Gastrocnemius medialis (tissue), 4 donors: ENCODE measurements at places on chromosomes 13 and 19. TPM values are rescaled to one million over a fixed set of nuclear protein-coding genes. Genes with fewer than 3 reads are reported as not detected.

- peak; percentile 82 for DNase-seq
These were observed 707 bp upstream of the MAMSTR start for GRCh38 chr19:48720251-48720612.

Gene SELENOW
- total RNA-seq = 730 TPM

- no peak for DNase-seq
These were observed 45.2 kb downstream of the GPR180 start for GRCh38 chr13:94646904-94647303.

Gene SULT2A1
- 1.4 TPM for total RNA-seq

Gene CGB5
- not detected for total RNA-seq

Gene CGB3
- total RNA-seq = not detected

DNA sequence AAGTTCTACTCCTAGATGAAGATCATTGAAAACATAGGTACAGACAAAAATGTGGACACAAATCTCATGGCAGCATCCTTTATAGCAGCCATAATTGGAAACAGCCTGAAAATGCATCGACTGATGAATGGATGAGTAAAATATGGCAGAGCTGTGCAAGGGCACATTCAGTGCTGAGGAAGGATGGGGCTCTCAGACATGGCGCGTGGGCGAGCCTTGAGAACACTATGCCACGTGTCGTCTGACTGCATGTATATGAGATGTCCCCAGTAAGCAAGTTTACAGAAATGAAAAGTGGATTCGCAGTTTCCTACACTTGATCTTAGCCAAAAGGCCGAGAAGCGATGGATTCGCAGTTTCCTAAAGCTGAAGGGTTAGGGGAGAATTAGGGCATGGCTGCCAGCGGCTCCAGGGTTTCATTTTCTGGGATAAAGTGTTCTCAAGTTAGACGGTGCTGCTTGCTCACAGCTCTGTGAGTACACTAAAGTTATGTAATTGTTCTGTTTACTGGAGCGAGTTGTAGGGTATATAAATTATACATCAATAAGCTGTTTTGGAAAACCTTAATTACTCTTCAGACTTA lies 78.0 kb downstream of the RAB20 start:
- no peak for DNase-seq

- DNase-seq = no peak
These were observed 717.7 kb upstream of the ATXN8OS start for GRCh38 chr13:69389899-69390298.

Gene PRKD2
- total RNA-seq = 6.2 TPM

DNA sequence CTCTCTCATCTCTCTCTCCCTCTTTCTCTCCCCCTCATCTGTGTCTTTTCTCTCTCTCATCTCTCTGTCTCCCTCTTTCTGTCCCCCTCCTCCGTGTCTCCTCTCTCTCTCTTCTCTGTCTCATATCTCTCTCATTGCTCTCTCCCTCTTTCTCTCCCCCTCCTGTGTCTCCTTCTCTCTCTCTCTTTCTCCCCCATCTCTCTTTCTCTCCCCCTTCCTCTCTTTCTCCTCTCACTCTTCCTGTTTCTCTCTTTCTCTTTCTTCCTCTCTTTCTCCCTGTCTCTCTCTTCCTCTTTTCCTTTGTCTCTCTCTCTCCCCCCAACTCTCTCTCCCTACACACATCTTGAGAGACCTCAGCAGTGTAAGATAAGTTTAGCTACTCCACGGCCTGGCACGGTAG lies 4.9 kb upstream of the RDH13 start:
- DNase-seq = no peak

GRCh38 chr13:81246556-81246955 lies 905.6 kb upstream of the SPRY2 start:
- no peak for DNase-seq

Gene BEST2
- 0.63 TPM for total RNA-seq

DNA sequence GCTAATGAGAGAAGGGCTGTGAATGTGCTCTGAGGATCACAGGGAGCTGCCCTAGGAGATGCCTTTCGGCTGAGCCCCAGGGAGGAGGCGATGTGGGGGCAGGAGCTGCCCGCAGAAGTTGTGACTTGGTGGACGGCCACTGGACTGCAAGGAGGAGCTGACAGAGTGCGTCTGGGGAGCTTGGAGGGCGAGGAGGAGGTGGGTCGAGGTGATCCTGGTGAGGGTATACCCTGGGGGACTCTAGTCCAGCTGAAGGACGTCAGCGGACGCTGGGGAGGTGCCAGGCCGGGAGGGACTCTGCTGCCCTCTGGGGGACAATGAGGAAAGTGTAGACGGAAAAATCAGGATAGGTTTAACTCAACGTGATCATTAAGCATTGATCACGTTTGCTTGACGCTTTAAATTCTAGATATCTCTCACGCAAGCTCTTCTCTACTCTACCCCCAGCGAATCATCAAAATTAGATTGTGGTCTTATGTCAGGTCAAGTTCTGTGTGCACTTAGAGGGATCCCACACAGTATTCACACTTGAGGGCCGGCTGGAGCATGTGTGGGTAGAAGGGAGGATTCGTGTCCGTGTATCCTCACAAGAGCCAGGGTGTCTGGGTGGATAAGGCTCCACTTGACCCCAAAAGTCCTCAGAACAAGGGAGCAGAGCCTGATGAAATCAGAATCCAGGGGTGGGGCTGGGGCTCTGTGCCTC lies 3.3 kb upstream of the CEACAM7 start:
- DNase-seq = no peak

Gene MYO16
- total RNA-seq = not detected

DNA sequence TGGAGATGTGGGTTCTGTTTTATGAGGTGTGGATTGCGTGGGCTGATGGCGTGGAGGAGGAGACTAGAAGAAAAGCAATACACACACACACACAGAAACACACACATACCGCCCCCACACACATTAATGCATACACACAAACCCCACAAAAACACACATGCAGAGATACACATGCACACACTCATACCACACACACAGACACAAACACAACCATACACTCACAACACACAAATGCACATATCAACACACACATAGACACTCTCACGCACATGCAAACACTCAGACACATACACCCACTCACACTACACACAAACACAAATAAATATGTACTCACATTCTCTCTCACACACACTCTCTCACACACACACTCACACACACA lies 75.7 kb upstream of the UBL3 start:
- no peak for DNase-seq

- DNase-seq = no peak
These were observed 5.6 kb downstream of the NANOS2 start for GRCh38 chr19:45908956-45909355.

DNA sequence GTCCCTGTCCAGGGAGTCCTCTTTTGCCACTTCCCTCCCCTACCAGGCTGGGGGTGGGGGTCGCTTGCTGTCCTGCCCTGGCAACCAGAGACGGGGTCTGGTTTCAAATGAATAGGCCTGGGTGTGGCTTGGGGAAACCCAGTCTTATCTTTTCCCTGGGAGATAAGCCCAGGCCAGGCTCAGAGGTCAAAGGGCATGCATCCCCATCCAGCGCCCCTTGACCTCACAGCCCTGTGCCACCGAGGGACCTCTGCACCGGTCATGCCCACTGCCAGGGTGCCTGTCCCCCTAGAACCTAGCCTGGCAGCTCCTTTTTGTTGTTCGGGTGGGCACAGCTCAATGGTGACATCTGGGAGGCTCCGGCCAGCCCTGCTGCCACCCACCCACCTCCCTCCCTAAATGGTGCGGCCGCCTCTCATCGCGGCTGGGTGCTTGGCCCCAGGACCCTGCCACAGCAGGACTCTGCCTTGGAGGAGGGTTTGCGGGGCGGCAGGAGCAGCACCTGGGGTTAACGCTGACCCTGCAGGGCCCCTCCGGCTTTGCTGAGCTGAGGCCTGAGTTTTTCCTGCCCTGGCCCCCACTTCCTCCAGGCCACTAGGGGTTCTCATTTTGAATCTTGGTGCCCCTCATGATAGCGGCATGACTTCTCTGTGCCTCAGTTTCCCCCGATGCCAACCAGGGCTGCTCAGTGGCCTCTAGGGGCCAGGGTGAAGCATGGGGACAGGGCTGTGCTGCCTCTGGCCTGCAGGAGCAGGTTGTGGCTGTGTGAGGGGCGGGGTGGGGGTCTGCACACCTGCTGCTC lies 2.9 kb upstream of the CERS1 start:
- no peak for DNase-seq

Gene GNG7
- total RNA-seq = 1.1 TPM
